ENCODE measurements at places on chromosomes 5 and 9.
A peak's percentile ranks its signal among the peaks of the same experiment; 100 is the strongest.

DNA sequence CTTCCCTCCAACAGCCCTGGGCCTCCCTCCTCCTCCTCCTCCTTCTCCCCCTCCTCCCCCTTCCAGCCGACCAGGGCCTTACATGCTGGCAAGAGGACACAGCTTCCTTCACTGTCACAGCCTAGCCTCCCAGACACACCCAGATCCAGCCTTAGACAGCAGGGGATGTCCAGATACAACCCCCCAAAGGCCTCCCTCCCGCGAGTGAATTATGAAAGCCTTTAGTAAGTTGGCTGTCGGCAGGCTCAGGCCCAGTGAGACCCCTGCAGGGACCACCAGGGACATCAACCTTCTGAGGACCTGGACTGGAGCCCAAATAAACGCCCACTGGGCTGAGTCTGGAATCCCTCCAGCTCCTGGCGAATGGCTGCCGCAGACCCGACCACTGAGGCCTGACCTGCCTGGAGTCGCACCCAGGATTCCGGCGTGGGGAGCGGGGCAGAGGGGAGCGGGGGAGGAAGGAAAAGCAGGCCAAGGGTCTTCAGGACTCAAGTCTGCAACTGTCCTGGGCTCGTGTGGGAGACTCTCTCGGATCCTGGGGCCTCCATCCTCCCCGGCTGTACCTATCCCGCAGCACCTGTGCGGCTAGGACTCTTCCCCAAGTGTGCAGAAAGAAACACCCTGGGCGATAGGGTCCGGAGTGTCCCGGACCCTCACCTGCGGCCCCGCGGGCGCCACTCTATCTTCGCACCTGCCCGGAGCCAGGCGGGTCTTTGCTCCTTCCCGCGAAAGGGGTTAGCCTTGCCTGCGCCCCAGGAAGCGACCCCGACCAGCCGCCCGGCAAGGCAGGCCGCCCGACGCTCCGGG, 705 bp downstream of the SEPTIN8 start:
- peak; percentile 65 for DNase-seq

DNA sequence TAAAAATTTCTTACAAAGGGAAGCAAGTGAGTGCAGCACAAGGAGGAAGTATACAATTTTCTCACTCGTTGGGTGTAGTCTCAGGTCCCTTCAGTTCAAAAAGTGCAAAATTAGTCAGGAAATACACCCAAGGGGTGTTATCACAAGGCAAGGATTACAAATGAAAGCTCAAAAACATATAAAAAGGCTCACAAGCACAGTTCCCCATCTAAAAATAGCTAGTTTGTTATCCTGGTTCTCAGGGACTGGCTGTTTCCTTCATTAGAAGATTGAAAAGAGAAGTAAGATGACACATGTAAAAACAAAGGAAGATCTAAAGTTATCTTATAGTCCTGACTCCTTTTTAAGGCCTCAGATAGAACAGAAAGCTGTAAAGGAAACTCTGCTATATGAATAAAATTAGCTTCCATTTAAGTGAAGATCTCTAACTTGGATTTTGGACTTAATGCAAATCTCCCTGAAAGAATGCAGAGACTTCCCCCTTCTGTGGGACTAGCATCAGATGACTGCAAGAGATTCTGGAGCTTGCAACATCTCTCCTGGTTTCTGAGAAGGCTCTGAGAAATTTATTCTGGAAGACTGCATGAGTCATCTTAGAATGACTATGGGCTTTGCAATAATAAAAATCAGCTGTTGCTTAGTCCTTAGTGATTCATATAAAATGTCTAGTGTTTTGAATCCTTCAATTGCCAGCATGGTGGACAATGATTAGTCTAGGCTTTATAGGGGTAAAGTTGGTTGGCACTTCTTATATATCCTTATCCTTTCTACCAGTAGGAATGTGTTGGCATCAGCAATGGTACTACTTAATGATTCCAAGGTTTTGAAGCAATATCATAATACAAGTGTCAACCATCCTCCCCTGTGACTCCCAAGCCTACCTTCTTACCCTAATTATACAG, 25.4 kb downstream of the DAB2 start:
- DNase-seq: no peak

GRCh38 chr9:121340676-121341392, 29.2 kb downstream of the STOM start:
- no peak for DNase-seq

GRCh38 chr5:34455098-34455497, 201.0 kb upstream of the RAI14 start:
- DNase-seq: no peak

GRCh38 chr9:137136261-137136880, 2.6 kb upstream of the GRIN1 start:
- DNase-seq: peak; percentile 59

GRCh38 chr5:158380661-158381060, 521.7 kb upstream of the CLINT1 start:
- DNase-seq: no peak

DNA sequence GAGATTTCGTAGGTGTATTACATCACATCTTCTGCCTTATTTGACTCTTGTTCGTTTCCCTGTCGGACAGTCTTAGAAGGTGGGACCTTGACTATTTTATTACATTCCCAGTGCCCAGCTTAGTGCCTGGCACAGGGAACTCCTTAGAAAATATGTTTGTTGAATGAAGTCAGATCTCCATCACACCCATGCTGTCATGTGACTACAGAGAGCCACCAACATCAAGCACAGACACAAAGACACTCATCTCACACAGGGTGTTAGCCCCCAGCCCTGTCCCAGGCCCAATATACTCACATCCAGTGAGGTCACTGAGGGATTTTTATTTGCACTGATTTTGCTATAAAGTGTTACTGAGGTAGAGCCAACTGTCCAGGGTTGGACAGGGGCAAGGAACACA, 692 bp upstream of the SRA1 start:
- no peak for DNase-seq

All from Right ventricle myocardium inferior (tissue), 1 donor.